ENCODE measurements at places on chromosomes 7 and 10.

DNA sequence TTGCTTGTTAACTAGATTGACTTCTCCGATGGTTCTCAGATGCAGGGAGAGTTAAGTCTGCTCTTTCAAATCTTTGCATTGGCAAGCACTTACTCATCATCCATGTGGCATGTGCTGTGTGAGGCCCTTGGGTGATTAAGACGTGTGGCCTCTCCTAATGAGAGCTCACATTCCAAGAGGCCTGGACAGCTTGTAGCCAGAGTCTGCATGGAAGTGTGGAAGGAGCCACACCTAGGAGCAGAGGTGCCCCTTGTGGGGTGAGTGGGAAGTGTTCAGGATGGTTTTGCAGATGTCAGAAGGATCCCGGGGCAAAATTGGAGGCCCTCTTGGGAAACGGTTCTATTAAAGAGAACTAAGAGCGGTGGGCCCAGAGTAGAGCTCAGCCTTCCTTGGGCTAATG, 225.9 kb downstream of the PAXIP1 start:
- DNase-seq, result no peak

DNA sequence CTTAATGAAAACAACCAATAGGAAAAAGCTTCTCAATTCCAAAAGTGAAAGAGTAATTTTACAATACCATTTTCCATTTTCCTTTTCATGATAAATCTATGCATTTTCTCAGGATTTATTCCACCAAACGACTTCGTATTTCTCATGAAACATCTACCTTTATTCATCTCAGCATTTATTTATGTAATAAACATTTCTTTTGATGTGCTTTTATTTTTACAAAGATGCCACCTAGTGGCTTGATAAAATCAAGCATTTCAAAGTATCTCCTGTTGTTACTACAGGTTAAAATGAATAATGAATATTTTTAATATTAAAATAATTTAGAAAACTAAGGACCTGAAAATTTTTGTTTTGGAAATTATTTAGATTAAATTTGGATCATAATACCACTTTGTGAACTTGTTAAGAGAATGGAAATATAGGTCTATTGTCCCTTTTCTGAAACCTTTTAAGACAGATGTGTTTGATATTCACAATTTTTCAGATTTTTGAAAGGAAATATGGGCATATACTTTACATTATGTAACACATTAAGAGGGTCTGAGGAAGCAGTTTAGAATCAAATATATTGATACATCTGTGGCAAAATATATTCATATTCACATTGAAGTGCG, 2.7 kb upstream of the IQUB start:
- DNase-seq, result no peak

GRCh38 chr10:117991701-117992100, 55.0 kb downstream of the RAB11FIP2 start:
- DNase-seq, result no peak

- DNase-seq, result no peak
These were observed 559.2 kb downstream of the PTPRN2 start for GRCh38 chr7:158028290-158028941.

- peak; percentile 60 for DNase-seq
These were observed 22.8 kb downstream of the GNA12 start for GRCh38 chr7:2821161-2821841.

DNA sequence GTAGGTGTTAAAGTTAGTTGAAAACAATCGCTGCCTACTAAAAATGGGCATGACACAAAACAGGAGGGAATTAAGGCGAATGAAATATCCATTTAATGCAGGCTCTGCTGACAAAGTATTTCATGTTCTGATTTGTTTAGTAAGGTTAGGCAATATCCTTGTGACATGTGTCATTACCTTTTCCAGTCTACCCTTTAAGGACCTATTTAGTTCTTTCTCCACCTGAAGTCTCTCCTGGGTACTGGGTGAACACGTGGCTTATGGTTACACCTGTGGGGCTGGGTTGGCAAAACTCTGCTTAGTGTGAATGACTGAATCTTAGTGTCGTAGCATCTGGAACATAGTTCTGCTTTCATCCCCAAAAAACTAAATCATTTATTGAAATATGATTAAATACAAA, 313.5 kb downstream of the CCDC3 start:
- no peak for DNase-seq

- DNase-seq, result no peak
These were observed 177.4 kb downstream of the ADK start for GRCh38 chr10:74328388-74328787.

- DNase-seq, result no peak
These were observed 171.2 kb downstream of the LSM5 start for GRCh38 chr7:32319012-32319382.

DNA sequence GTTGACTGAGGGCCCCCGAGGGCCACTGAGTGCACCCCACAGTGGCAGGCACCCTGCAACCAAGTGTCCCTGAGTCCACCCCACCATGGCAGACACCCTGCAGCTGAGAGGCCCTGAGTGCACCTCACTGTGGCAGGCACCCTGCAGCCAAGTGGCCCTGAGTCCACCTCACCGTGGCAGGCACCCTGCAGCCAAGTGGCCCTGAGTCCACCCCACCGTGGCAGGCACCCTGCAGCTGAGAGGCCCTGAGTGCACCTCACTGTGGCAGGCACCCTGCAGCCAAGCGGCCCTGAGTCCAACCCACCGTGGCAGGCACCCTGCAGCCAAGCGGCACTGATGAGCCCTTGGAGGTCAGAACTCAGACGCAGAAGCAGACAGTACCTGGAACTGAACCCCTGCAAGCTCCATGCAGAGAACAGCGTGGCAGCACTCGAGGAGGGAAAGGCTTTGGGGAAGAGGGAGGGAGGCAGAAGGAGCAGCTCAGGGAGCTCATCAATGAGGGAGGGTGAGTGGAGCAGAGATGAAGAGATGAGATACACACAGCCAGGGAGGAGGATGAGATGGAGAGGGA, 156.5 kb downstream of the WDR37 start:
- DNase-seq, result no peak

- no peak for DNase-seq
These were observed 45.8 kb upstream of the SKAP2 start for GRCh38 chr7:26910221-26910620.

DNA sequence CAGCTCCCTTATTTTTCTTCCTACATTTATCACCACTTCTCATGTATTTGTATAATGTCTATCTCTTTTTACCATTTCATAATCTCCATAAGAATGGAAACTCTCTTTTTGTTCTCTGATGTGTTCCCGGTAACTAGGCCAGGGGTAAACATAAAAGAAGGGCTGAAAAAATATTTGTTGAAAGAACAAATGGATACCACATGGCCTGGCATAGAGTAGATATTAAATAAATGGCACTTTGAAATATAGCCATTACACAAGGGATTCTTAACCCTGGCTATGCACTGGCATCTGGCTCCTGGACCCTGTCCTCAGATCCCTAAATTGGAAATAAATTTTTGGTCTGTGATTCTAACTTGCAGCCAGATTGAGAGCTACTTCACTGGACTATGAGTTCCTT, 30.4 kb downstream of the ELAPOR2 start:
- no peak for DNase-seq

DNA sequence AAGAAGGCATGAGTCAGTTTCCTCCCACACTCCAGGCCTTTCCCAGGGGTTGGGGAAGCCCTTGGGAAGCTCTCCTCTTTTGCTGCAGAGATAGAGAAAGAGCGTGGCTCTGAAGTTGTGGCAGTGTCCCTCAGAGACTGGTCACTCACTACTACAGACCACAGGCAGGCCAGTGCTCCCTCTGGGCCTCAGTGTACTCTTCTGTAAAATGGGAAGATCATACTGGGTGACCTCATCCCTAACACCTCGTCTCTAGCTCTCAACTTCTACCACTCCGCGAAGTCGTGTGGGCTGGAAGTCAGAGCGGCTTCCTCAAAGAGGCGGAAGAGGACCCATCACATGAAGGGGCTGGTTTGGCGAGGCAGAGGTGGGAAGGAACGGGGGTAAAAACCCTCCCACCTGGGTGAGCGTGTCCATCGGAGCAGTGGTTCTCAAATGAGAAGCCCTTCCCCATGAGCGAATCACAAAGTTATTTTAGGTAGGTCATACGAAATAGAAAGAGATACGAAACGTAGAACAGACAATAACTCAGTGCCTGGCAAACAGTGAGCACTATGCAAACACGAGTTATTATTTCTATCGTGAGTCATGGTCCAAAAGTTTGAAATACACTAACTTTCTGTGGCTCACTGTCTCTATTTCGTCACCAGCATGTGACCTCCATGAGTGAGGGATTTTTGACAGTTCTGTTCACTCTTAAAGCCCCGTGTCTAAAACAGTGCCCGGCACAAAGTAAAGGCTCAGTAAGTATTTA, 32.7 kb downstream of the PRKAG2 start:
- DNase-seq, result no peak

GRCh38 chr10:96208271-96208670, 63.1 kb downstream of the BLNK start:
- DNase-seq, result no peak

DNA sequence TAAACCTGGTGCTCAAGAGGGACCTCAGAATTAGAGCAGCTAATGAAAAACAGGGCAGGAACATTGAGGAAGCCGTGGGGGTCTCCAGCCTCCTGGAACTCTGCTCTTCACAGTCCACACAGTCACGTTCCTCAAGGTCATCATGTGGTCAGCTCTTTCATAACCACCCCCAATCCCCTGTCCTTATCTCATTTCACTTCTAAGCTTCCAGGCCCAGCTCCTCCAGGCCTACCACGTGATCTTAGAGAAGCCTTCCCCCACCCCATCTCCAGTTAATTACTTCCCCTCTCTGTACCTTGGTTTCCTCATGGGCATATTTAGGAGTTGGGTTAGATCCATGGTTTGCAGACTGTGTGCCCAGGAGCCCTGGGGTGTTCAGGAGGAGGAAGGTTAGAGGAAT, 106.4 kb upstream of the TCF7L2 start:
- DNase-seq, result no peak

DNA sequence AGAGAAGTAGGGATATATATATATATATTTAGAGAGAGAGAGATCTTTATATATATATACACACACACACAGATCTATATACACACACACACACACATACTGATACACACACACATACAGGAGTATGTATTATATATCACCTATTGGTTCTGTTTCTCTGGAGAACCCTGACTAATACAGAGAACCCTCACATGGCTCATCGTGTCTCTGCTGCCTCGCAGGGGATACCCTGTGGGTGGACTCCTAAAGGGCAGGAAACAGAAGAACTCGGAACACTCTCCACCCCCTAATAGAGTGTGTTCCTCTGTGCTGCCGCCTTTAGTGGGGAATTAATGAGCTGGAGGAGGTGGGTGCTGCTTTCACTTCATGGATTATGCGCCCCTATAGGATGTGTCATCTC, 86.6 kb downstream of the NPY start:
- DNase-seq, result no peak

DNA sequence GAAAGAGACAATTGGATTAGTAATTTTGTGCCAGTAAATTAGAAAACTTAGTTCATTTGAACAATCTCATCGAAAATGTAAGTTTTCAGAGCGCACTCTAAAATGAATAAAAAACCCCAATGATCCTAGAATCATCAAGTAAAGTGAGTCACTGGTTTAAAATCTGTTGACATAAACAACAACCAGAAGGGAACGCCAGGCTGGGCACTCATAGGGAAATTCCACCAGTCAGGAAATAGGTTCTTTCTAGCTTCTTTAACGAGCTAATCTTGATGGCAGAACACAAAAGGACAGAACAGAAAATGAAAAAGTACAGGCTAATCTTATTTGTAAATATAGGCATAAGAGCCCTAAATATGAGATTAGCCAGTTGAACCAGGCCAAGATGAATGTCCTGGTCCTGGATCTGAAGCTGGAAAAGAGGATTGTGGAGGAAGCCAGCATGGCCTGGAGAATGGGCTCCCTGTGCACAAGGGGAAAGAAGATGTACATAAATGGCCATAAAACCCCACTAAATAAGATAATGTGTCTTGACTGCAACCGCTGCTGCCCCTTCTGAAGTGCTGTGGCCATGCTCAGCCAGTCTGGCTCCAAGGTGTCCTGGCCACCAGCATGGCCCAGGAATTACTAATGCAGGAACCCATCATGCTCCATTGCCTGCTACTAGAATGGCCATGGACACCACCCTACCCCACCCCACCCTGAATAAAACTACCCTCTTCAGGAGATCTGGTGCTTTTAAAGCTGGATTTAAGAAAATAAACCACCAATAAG, 114.0 kb downstream of the WDFY4 start:
- no peak for DNase-seq

- DNase-seq, result peak; percentile 50
These were observed 46.9 kb downstream of the AHCYL2 start for GRCh38 chr7:129271500-129272355.

GRCh38 chr10:132442636-132443035, 45.6 kb downstream of the PWWP2B start:
- DNase-seq, result no peak

- peak; percentile 45 for DNase-seq
These were observed 201.0 kb upstream of the TPK1 start for GRCh38 chr7:145036604-145037405.

- DNase-seq, result no peak
These were observed 41.8 kb upstream of the TRIM8 start for GRCh38 chr10:102602272-102603045.

DNA sequence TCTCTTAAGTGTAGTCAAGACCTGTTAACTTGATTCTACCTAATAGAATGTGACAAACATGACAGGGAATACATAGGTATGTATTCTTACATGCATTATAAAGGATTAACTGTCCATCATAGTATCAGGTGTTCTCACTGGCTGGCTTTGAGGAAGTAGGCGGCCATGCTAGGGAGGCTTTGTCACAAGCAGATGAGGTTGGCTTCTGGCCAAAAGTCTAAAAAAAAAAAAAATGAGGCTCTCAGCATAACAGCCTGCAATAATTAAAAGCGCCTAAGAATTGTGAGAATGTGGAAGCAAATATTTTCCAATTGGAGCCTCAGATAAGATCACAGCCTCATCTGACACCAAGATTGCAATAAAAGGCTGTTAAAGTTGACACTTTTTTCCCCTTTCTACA, 1256.8 kb upstream of the SORCS1 start:
- DNase-seq, result no peak

- no peak for DNase-seq
These were observed 23.2 kb downstream of the ABCB4 start for GRCh38 chr7:87452279-87452678.

GRCh38 chr10:92241158-92241500, 49.7 kb downstream of the CPEB3 start:
- DNase-seq, result no peak

DNA sequence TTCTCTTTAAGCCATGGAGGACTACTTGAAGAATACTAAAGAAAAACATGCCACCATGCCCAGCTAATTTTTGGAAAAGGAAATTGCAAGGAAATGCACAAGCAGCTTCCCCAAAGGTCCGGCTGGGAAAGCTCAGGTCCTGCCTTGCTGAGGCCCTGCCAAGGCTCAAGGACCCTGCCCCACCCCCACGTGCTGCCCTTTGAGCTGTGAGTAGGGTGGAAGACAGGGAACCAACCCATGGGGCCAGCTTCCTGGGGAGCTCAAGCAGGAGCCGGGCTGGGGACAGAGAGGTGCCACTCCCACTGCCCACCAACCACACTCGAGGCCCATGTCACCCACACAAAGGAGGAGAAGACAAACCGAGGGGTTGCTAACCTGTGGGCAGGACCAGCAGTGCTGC, 78.2 kb downstream of the SLIT1 start:
- no peak for DNase-seq

DNA sequence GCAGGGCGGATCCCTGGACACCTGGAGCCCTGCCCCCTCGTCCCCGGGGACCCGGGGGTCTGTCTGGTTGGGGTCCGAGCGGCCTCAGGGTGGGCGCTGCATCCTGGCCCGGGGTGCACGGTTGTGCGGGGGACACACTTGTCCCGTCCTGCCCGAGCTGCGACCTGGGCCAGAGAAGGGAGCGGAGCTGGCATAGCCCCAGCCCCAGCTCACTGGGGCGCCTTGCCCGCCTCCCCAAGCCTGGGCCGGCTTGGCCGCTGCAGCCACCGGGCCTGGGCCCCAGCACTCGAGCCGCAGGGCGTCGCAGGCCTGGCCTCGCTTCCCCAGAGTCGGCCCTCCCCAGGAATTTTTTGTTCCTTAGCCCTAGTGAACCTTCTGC, 54.5 kb downstream of the GLRX3 start:
- no peak for DNase-seq
